ENCODE measurements at places on chromosomes 11 and 22.

GRCh38 chr11:33769542-33769941, 4.8 kb downstream of the FBXO3 start:
- no peak for DNase-seq

DNA sequence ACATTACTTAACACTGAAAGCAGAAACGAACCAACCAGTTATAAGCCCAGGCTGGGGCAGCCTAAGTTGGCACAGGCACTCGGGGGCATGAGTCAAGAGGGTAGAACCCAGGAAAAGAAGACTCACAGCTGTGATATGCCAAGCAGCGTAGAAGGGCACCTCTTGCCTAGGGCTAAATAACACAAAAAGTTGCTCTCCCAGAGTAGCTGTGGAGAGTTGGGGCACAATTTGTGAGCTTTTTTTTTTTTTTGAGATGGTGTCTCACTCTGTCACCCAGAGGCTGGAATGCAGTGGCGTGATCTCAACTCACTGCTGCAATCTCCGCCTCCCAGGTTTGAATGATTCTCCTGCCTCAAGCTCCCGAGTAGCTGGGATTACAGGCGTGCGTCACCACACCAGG, 8.8 kb downstream of the CLMP start:
- DNase-seq, result no peak

DNA sequence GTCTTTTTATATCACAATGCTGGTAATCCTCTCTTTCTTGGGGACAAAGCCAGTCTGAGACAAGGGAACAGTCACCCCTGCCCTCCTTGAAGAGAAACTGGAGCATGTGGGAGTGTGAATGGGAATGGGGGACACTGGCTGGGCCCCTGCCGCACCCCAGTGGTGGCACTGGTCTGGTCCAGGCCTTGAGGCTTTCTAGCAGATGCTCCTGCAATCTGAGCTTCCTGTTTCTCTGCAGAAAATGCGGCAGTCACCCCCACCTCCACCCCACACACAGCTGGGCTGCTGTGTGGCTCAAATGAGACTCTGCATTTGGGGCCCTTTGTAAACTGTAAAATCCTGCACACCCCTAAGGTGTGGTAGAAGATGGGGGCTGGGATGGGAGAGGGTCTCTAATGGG, 6.6 kb upstream of the MARK2 start:
- no peak for DNase-seq

- DNase-seq, result peak; percentile 4
Observed at GRCh38 chr22:31139866-31140716, at the start of gene PLA2G3. Gene PLA2G3 (minus strand): TSS chr22:31140508. CDS start chr22:31140354, 154 bp downstream.

DNA sequence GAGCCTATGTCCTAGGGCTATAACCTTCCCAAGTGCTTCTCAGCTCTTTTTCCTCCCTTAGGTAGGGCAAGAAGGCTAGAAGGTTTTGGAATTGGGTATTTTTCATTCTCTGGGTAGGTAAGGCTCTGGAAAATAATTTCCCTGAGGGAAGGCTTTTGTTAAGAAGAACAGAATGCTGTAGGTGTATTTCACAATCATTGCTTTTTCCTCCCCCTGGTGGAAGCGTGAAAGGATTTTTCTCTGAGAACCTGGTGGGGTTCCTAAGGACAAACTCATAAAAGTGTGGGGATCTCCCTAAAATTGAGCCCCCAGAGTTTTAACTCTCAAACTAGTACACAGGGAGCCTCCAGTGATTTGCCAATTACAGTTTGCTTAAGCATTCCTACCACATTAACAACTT, 41.1 kb upstream of the NARS2 start:
- DNase-seq, result no peak

GRCh38 chr11:12166299-12167060, 56.1 kb downstream of the MICAL2 start:
- no peak for DNase-seq

DNA sequence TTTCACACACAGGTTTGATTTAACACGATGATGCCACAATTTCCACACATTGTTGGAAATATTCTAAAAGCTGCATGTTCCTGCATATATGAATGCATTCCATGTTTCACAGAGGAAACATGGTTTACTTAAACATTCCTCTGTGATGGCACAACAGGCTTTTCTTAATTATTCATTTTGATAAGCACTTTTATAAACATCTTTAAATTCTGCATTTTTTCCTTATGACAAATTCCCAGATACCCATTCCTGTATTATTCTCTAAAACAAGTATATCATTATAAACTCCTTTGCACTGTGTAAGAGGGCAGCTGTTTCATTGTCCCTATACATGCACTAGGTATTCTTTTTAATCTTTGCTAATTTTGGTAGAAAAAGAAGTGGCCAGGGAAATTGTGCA, 532.3 kb downstream of the SOX6 start:
- no peak for DNase-seq

DNA sequence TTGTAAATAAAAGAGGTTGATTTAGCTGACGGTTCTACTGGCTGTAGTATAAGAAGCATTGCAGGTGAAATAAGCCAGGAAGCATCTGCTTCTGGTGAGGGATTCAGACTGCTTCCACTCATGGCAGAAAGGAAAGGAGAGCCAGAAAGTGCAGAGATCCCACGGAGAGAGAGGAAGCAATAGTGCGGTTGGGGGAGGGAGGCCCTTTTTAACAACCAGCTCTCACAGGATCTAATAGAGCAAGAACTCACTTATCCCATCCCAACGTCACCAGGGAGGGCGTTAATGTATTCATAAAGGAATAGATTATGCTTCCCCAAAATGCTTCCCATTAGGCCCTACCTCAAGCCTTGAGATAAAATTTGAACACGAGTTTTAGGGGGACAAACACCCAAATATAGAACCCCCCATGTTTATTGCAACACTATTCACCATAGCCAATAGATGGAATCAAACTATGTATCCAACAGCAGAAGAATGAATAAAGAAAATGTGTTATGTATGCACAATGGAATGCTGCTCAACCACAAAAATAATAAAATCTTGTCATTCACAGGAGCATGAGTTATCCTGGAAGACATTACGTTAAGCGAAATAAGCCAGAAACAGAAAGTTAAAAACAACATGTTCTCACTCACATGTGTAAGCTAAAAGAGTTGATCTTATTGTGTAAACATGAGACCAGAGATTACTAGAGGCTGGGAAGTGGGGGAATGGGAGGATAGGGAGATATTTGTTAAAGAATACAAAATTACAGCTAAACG, 908.3 kb upstream of the ANO3 start:
- DNase-seq, result no peak

DNA sequence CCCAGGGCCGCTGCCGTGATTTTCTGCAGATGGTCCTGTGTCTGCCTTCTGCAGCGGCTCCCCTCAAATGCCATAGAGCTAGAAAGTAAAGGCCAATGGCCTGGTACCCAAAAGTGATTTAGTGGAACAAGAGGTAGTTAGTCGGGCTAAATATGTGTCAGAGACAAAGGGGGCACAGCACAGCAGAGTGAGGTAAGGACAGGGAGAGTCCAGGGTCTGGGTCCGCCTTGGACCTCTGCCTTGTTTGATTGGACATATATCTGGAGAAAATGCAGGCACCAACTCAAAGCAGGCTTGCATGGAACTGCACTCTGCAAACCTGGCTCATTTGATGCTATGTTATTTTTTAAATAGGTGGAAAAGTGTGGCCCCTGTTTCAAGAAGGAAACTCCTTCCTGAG, 249.6 kb upstream of the B3GAT1 start:
- no peak for DNase-seq

- no peak for DNase-seq
Observed at GRCh38 chr11:124759266-124760204, 2.6 kb downstream of the ESAM start.

DNA sequence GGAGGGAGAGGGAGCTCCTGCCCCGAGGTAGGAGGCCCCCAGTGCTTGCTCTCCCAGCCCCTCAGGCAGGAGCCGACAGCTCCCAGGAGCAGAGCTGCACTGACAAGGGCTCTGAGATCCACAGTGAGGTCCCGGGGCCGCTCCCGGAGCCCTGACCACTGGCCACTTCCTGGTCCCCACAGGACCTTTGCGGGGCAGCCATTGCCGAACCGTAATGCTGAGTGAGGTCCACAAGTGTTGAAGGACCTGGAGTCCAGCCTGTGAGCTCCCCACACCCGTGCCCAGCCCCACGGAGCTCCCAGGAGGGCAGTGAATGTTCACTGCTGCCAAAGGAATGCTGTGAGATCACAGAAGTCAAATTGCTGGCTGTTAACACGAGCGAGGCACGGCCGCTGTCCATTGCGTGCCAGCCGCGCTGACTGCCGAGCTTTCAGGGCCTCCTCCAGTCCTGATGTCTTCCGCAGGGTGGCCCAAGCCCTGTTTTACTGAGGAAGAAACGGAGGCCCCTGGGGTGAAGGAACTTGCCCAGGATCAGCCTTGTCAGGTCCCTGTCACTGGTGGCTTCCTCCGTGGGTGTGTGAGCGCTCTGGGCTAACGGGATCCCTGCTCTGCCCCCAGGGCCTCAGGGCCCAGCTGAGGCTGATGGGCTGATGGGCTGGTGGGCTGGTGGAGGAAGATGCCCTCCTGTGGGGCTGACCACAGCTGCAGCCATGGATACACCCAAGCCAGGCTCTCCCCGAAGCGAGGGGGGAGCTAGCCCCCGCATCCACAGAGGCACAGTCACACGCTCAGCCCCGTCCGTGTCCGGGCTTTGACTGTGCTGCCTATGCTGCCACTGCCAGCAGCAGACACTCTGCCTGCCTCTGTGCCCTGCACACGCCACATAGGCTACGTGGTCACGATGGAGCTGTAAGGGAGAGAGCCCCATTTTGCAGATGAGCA, 70.8 kb downstream of the WNT7B start:
- no peak for DNase-seq

DNA sequence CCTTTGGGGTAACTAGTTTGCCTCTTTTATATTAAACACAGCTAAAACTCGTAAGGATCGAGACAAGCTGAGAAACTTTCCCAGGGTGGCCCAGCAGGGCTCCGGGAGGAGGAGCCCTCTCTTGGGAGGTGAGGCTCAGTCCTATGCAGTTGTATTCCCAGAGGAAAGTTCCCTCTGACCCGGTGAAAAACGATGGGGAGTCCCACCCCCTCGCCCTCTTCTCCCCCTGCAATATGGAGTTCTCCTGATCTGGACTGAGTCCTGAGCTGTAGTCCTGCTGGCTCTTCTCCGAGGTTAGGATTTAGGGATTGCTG, 1.3 kb downstream of the NTM start:
- DNase-seq, result no peak

- DNase-seq, result no peak
Observed at GRCh38 chr11:105033343-105033742, 1.6 kb downstream of the CASP1 start.

DNA sequence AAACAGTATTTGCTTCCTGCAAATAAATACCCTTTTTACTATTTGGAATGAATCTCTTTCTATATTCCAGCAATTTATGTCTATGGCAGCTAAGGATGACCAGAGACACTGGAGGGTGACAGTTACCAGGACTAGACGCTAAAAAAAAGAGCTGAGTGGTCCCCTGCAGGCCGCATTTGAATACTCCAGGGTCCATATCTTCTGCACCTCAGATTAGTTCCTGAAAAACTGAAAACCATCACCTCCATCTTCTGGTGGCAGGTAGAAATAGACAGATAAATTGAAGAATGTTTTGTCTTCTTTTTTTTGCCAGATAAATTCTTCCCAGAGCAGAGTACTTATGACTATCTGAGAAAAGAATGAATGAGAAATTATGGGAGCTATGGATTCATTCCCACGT, 145.6 kb downstream of the CSNK2A3 start:
- DNase-seq, result no peak

DNA sequence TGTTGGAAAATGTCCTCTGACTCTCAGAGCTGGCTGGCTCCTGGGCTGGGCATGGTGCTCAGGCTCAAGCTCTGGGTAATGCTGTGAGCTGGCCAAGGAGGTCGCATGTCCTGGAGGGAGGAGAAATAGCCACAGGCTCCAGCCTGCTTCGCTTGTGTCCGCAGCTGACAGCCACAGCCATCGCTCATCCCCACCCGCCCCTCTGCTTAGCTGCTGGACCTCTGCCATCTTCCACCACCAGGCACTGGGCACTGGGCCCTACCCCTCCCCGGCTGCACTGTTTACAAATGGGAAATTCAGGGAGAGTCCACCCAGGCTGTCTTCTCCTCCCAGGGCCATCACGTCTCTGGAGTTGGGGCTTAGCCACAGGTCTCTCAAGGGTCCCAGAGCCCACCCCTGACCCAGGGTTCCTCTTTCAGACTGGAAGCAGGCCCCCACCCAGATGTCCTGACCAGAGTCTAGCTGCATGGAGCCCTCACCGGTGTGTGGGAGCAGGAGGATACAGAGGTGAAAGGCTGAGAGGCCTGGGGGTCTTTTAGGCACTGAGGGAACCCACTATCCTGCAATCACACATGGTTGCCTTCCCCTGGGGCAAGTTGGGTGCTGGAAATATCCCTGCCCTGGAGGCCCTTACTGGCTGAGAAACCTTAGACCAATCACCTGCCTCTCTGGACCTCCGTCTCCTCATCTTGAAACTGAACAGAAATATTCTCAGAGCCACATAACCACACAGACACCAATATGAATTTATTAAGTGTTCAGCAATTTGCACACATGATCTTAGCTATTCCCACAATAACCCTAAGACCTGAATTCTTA, 62.7 kb downstream of the CD82 start:
- DNase-seq, result no peak

GRCh38 chr22:24996420-24996952, 44.0 kb downstream of the KIAA1671 start:
- DNase-seq, result no peak

DNA sequence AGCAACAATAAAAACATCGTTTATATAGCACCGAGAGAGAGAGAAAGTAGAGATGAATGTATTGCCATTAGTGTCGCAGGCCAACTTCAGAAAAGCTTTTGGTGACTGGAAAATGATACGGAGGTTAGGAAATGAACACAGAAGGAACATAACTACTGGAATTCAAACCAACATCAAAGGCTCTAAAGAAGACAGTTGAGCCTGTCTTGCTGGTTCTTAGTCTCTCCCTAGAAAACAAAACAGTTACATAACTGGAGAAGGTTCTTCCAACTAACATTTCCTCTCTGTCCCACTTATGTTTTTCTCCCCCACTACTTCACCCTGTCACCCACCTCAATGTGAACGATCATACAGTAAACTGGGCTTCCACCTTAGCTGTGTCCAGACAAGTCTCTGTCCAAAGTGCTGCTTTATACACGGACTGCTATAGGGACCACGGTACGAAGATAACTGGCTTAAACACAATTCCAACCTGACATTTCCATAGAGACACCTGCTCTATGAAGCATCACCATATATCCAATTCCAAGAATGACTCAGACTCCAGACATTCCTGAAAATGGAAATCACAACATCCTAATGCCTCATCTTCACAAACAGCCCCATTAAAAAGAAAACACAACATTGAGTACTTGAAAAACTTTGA, 85.2 kb upstream of the ARHGAP32 start:
- no peak for DNase-seq

DNA sequence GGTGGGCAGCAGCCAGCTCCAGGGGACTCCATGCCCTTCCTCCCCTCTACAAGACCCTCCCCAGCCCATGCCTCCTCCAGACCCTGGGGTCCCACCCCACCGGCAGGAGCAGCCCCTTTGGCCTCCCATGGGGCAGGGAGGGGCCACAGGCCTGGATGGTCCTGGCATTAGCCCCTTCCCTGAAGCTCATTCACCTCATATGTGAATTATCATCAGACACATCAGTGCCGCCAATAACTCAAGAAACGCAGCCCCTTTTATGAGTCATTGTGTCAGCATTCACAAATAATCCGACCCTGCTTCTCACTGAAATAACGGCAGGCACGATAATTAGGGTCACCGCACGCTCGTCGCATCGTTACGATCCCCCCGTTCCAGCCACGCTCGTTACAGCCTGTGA, 124.2 kb downstream of the BRD1 start:
- no peak for DNase-seq

Measured in NCI-H187 treated with DMSO at 0.1 percent for 48 hours (cell line).